ENCODE measurements at places on chromosomes 7 and 10.
A peak's percentile ranks its signal among the peaks of the same experiment; 100 is the strongest.

DNA sequence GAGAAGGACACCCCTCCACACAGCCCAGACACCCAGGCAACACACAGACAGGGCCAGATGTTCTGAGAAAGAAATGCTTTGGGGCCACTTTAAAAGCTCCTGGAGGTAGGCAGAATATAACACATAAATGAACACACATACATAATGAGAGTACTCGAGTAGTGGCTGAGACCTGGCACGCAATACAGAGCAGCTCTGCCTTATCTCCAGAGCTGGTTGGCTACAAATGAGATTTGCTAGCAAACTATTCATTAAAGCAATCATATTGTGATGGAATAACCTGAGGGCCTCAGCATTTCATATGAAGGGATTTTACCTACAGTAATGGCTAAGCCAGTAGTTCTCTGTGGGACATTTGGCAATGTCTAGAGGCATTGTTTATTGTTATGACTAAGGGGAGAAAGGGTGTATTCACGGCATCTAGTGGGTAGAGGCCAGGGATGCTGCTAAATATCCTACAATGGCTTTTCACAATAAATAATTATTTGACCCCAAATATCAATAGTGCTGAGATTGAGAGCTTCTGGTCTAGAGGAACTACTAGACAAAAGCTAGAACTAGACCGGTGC is 5.5 kb upstream of the IMPDH1 start:
- no peak for DNase-seq

GRCh38 chr10:133278577-133279265 is 2.1 kb upstream of the ADAM8 start:
- peak; percentile 54 for DNase-seq

GRCh38 chr7:117751775-117752174 is 121.5 kb downstream of the CTTNBP2 start:
- DNase-seq: no peak

DNA sequence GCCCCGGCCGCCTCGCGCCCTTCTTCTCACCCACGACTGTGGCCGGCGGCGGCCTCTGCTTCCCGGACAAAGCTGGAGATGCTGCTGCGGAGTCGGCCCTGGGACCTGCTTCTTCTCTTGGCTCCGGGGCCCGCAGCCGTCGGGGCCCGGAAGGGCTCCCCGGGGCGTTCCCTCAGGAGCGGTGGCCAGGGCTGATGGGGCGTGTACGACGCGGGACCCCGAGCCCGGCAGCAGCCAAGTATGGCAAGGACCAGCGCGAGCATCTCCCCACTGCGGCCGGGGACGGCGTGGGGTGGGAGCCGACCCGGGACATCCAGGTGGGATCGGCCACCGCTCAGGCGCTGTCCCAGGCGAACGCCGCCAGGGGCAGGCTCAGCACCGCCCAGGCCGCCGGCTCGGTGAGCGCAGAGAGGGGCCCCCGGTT is 27.6 kb upstream of the BMS1 start:
- DNase-seq: no peak

- no peak for DNase-seq
These were observed 10.1 kb downstream of the LRRC18 start for GRCh38 chr10:48929413-48929990.

DNA sequence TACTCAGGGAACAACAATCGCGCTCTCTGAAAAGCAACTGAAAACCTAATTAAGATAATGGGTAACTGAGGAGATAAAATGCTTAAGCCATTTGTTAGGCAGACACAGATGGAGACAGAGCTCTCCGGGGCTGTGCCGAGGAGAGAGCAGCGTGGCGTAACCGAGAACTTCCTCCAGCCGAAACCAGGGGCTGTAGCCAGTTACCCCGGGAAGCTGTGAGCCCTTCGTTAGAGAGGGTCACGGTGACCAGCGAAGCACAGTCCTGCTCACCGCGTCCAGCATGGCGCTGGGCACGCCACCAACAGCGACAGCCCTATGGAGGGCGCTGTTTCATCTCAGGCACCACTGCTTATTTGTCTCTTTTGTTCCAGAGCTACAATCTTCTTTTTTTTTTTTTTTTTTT is 16.1 kb downstream of the PAPOLB start:
- peak; percentile 12 for DNase-seq

DNA sequence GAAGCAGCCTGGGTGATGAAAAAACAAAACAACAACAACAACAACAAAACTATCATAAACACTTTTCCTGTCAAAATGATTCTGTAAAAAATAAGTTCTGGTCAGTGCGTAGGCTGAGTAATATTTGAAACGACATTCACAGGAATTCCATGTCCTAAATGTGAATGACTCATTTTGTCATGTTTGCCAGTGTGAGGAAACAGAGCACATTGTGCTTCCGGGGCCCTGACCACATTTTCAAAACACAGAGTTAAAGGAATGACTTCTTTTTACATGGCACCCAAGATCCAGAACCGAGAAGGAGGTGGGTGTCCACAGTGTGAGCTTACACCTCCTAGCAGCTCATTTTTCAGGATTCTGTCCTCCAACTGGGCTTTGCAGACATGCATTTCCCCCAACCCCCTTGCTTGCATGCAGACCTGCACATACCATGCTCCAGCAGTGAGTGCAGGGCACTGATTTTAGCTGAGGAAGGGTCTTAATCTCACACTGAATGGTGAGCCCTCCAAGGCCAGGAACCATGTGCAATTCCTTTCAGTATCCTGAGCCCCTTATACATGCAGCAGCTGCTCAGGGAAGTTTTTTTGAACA is 3.0 kb downstream of the CLRN3 start:
- peak; percentile 58 for DNase-seq

DNA sequence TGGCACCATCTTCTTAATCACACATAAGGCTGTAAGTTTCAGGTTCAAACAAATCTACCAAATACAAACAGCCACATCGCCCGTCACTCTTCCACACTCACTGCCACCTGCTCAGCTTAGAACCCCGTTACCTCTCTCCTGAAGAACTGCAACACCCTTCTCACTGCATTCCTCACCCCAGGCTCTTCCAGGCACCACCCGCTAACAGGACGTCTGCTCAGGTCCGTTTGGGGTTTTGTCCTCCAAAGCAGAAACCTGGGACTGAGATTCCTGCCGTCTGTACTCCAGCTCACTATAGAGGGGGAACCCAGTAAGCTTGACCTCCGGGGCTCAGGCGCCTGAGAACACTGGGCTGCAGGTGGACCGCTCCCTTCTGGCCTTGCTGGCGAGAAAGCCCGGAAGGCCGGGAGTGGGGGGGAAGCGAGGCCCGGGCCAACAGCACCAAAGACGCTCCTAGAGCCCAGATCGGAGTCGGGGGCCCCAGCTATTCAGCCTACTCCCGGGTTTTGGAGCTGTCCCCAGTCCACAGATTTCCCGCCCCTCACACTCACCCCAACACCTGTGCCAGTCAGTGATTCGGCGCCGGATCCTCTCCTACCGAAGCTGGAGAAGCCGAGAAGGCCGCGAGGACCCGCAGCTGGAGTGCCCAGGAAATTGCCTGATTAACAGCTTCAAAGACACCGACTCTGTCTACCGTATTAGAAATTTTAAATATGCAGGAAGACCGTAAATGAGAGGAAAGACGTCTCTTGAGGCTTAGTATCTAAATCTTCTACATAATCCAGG is at the start of gene AP3M1:
AP3M1 (minus strand) TSS at position 625 of the 786 bp plus-strand sequence. CDS start 12,449 bp downstream, outside the sequence.
- DNase-seq: no peak

DNA sequence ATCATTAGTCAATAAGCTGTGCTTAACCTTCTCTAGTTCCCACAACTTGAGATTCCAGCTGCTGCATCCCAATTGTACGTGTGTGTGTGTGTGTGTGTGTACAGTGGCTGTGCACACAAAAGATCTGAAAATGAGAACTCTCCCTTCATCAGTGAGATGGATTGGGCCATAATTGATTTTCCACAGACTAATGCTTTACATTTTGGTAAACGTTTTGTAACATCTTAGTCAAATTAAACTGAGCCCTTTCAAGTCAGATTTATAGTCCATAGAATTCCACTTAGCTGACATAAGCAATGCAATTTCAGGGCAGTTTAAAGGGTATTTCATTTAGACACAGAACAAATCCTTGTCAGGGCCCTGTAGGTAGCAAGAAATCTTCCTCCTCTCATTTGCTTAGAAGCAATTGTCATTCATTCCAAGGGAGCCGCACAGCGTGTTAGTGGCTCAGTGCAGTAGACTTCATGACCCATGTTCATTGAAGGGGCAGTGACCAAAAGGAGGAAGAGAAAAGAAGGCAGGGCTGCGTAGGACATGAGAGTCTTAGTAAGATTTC is 1123.5 kb upstream of the AUTS2 start:
- DNase-seq: no peak

DNA sequence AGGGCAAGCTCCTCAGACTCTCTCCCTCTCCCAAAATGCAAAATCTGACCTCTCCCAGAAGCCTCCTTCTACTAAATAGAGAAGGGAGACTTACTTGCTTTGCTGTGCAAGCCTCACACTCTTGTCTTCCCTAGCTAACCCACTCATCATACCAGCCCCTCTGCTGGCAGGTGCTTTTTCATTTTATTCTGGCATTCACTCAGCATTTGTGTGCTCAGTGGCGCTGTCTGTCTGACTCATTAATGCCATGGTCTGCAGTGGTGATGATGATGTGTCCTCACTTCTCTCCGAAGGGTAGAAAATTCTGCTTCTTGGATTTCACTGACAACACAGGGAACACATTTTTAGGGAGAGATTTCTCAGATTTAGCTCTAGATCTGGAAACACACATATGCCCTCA is 22.0 kb upstream of the BTRC start:
- DNase-seq: no peak

GRCh38 chr10:45673074-45673648 is 589 bp upstream of the ZFAND4 start:
- DNase-seq: peak; percentile 52

- DNase-seq: no peak
These were observed 60.4 kb downstream of the ADD3 start for GRCh38 chr10:110067960-110068770.

DNA sequence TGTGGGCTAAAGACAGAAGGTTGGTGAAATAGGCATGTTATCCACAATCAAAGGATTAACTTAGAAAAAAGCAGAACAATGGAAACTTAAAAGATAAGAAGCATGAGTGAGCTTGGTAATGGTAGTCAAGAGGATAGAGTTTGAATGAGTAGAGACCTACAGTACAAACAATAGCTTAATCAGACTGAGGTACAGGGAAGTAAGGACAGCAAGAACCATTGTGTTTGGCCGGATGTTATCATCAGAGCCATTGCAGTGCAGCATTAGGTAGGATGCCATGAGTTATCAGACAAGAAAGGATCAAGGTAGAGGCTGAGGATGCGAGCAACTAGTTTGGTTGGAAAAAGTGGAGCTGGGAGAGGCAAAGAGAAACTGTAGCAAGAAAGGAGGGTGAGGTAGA is 353.3 kb upstream of the VSTM2A start:
- DNase-seq: no peak

GRCh38 chr7:55513868-55514267 is 58.4 kb downstream of the VOPP1 start:
- no peak for DNase-seq

- DNase-seq: peak; percentile 27
These were observed 692.6 kb downstream of the ZWINT start for GRCh38 chr10:55668326-55668922.

DNA sequence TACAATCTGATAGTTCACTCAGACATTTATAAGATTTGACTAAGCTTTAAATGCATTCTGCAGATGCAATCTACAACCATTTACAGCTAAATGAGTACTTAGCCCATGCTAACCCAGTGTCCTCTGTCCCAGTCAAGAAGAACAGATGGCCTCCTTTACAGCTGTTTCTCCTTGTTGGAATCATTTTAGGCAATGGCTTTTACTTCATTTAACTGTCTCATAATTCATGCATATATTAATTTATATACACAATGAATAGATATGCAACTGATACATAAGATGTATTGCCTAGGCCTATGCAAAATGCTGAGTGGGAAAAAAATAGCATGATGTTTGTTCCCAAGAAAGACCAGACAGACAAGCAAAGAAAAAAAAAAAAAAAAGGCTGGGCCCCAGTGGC is 82.2 kb downstream of the TSPAN12 start:
- DNase-seq: no peak

DNA sequence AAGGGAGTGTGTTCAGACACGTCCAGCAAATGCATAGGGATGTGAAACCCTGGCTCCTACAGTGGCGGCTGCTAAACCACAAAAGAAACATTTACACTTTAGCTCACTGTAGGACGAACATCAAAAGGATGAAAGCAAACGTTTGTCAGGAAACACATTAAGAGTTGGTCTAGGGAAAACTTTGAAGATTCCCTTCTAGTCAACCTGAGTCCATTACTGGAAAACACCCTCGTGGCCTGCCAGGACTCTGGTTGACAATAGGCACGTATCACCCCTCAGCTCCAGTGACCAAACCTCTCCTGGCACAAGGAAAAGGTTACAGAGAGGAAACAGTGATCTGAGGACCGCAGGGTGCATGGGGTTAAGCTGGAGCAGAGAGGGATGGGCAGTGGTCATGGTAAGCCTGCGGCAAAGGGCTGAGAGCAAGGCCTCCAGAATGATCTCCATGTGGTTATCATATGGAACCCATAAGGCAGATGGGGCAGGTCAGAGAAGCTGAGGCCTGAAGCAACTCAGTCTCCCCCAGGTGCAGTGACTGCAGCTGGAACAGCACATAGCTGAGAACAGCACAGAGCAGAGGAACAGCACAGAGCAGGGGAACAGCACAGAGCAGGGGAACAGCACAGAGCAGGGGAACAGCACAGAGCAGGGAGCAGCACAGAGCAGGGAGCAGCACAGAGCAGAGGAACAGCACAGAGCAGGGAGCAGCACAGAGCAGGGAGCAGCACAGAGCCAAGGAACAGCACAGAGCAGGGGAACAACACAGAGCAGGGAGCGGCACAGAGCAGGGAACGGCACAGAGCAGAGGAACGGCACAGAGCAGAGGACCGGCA is 49.9 kb downstream of the CHST15 start:
- DNase-seq: no peak

- DNase-seq: peak; percentile 69
These were observed 11.2 kb downstream of the BMPER start for GRCh38 chr7:33916357-33917081.

GRCh38 chr7:112112822-112113255 is 93.4 kb downstream of the DOCK4 start:
- DNase-seq: no peak

GRCh38 chr7:26856176-26856985 is 8.0 kb downstream of the SKAP2 start:
- DNase-seq: peak; percentile 38

DNA sequence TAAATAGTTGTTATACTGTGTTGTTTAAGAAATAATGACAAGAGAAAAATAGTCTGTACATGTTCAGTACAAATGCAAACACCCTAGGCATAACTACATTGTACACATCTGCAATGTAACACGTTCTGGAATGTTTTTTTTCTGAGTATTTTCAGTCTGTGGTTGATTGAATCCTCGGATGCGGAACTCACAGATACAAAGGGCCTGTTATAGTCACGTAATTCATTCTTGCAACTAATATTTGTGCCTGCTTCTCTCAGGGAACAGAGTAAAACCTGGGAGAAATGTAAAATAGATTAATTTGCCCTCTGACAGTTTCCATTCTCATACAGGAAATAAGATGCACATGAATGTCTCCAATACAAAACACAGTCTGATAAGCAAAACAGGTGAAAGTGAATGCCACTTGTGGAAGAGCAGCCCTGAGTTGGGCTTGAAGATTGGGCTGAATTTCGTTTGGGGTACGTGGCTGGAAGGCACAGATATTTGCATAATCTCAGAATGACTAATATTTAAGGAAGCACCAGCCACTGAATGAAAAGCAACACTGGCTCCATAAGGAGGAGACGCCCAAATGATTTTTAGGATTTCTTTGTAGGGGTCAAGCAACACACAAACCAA is 19.1 kb downstream of the DENND2A start:
- DNase-seq: peak; percentile 62
